ENCODE measurements at places on chromosomes 6 and 20.

DNA sequence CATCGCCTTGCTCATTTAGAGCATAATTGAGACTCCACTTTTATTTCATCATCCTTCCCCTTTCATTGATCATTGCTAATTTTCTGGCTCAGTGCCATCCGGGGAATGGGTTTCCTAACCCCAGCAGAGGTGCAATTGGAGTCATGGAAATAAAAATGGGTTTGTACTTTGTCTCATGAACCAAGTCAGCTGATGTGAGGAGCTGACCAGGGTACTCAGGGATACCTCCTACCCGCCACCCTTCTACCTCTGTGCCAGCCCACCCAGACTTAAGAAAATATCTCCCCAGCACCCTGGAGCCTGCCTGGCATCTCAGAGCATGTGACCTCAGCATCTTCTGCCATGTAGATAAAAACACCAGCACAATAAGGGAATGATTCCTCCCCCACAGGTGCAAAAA, 59.1 kb upstream of the MAFB start:
- DNase-seq = no peak

DNA sequence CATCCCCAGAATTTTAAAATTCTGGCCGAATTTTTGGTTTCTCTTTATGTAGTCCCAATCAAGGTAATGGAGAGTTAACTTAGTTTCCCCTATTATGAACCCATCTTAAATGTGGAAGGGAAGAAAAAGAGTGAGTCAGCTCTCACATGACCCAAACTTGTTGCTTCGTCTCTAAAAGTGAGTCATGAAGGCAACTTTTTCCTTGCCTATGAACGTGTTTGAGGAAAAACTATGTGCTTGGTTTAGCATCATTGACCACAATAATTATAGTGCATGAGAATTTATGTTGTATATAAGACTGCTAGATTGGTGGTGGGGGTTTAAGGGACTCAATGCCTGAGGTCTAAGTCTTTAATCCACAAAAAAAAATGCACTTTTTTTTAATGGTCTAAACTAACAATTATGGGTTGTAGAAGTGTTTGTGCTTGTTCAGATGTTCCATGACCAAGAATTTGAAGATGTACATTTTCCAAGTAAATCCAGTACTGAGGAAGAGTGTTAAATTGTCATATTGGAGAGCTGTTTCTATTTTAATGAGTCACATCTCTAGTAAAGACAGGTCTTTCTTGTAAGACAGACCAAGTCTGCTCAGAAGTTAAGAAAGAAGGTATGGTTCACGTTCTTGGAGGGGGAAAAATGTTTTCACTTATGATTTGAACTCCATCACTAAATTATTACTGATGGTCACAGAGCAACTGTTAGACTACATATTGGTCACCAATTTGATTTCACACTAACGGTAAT, 409.9 kb upstream of the MARCKS start:
- DNase-seq = no peak

DNA sequence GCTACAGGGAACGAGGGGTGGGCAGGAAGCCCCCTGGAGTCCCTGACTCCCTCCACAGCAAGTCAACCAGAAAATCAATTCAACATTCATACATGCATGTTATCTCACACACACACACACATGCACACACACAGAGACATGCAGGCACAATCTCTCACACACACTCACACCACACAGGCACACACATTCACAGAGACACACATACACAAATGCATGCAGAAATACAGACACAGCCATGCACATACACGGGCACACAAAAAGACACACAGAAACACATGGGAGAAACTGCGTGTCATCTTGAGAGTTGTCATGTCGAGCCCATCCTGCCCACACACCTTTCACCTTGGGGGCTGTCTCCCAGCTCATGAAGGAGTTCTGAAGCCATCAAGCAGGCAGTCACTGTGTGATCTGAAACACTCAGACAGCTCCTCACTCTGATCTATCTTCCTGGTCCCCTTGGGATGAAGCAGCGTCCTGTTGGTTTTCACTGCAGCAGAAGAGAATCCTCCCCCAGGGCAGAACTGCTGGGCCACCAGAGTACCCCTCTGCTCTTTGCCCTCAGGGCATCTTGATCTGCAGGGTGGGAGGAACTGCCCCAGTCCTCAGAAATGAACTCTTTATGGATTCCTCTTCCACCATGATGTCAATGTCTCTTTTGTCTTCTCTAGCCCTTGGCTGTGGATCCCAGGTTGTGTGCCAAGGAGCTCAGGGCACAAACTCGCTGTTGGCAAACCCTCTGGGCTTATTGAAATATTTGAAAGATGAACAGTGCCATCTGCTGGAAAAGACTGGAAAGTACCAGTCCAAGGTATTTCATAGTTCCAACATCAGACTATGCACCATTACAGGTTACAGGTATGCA, 8.8 kb downstream of the RAET1L start:
- peak; percentile 63 for DNase-seq

- DNase-seq = no peak
These were observed 103.7 kb upstream of the NT5E start for GRCh38 chr6:85346196-85346595.

DNA sequence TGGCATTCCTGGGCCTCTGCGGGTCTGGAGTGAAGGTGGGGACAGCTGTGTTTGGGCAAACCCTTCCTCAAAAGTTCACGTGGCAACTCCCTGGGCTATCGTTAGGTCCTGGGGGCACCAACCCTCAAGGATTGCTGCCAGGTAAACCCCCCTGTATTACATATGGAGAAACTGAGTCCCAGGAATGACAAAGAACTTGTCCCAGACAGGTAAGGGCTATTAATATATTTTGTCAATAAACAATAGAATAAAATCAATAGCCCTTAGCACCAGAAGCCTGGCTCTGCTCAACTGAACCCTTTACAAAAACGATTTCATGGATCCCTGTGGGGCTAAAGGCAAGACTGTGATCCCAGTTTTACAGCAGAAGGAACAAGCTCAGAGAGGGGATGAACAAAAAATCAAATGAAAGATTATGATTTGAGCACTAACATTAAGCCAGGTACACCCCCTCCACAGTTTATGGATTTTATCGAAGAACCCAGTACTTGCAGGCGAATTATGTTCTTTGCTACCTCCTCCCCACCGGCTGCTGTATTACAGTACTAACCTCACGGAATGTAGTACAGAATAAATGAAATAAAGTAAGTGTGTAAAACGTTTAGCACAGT, 2.7 kb downstream of the ID1 start:
- DNase-seq = no peak

- DNase-seq = no peak
These were observed 50.9 kb downstream of the JARID2 start for GRCh38 chr6:15296735-15297134.

DNA sequence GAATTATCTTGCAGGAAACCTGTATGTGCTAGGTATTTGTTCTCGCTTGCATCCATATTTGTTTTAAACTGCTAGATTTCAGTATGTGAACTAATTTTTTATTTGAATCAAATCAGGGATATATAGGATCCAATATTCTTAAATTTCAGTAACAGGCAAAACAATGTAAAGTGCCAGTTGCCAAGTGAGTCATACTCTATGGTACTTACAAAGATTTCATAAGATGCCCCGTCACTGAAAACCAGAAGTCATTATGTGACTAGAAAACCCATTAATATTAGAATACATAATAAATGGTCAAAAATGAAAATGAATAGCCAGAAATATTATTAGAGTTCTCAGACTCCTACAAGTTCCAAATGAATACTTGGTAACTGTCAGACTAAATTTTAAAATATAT, 481.2 kb downstream of the TFAP2A start:
- DNase-seq = no peak

DNA sequence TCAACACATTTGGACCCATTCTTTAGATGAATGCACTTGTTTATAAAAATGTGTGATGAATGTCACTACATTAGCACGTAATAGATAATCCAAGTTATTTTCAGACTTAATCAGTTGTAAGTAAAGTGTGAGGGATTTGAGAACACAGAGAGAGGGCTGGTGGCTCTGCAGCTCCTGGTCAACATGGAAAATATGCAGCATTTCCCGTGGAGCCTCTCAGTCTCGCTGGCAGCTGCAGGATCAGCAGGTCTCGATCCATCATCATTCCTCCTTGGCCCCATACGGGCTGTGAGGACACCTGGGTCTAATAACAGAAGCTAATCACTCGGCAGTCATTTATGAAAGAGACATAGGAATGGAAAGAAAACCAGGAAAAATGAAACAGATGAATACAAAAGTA, 390.2 kb downstream of the PRKN start:
- no peak for DNase-seq

DNA sequence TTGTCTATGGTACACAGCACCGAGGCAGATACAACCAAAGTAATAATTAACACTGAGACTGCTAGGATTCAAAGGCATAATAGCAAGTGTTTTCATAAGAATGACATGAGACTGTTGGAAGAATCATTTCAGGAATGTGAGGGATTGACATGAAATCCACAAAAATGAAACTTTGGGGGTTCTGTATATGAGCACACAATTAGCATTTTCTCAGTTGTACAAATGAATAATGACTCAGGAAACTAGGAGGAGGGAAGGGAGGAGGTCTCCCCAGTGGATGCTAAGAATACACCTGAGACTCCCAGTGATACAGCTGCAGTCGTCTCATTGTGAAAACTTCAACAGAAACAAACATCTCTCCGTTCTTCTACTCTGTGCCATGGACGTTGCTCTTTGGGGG, 428.4 kb upstream of the PLCB4 start:
- DNase-seq = no peak

DNA sequence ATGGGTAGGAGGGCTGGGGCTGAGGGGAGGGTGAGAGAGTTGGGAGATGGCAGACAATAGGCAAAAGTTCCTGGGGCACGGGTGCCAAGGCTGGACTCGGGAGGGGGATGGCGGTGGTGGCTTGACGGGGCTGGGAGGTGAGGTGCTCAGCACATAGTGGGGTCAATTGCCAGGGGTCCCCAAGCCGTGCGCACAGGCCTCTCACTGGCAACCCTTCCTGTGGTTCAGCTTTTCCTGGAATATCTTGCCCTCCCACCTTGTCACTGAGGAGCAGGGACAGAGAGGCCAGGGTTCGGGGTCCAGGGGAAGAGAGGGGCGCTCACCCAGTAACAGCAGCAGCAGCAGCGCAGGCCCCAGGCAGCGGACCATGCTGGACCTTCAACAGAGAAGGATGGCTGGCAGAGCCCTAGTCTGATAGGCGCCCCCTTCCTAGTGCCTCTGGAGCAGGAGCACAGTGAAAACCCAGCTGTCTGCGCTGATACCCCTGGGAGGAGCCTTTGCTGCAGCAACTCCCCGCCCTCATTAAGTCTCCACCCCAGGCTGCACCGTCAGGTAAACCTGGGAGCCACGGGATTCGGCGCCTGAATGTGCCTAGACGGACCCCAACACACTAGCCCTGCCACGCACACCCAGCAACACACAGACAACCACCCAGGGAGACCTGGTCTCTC, at the start of gene GFRA4:
Gene GFRA4 (minus strand): TSS at position 369 of the 671 bp plus-strand sequence. CDS start 0 bp downstream, at position 369.
- no peak for DNase-seq

DNA sequence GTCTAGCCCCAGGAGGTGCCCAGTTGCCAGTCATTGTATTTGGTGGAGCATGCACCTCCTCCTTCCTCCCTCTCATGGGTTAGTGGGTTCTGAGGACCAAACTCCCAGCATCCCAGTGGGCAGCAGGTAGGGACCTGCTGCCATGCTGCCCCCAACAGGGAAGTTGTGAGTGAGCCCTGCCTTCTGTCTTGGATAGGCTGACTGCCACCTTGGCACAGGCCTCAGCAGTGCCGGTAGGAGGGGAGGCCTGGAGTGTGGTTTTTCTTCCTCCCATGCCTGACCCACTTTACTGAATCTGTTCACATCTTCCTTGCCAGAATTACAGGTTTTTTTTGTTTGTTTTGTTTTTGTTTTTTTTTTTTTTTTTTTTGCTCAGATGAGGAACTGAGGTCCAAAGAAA, 24.5 kb downstream of the PLCG1 start:
- no peak for DNase-seq

GRCh38 chr20:17491488-17491887, 39.7 kb downstream of the BFSP1 start:
- DNase-seq = no peak

DNA sequence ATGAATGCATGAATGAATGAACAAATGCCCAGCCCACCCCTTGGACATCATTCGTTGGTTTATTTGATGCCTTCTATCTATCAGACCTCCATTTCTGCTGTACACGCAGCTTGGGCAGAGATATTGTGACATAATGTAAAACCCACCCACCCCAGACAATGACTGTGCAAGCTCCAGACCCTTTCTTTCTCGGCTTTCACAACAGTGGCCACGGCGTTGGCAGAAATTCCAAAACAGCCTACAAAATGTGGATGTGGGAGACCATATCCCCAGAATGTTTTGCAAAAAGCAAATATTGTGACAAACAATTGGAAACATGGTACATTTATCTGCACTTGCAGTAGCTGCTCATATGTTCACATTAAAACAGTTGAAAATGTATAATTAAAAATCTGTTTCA, 162.0 kb upstream of the MAFB start:
- no peak for DNase-seq

DNA sequence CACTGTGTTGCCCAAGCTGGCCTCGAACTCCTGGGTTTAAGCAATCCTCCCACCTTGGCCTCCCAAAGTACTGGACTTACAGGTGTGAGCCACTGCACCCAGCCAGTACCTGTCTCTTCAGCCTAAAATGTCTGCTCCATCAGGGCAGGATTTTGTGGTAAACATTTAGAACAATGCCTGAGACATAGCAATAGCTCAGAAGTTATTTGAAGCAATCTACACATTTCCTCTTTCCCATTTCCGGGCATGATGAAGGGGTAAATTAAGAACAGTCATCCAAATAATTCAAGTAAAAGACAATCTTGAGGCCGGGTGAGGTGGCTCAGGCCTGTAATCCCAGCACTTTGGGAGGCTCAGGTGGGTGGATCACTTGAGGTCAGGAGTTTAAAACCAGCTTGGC, 69.0 kb upstream of the ZNF217 start:
- DNase-seq = no peak

DNA sequence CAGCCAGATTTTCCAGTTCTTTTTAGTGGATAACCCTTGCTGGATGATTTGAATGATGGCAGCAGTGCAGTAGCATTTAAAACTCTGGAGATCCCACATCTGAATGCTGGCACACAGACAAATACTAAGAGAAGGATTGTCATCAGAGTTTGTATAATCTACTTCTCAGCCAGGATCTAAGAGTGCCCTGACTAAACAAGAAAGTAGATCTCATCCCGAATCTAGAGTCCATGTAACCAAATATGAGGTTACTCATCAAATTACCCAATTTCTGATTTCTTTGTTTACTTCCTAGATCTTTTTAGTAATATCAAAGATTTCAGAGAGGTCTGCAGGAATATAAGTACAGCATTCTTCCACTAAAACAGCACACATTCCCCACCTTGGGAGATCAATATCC, 7.8 kb downstream of the TMC2 start:
- no peak for DNase-seq

All from DMS153 (cell line).